Amniotic stem cell (primary cell): ENCODE measurements at places on chromosomes 12 and 14.
A peak's percentile ranks its signal among the peaks of the same experiment; 100 is the strongest.

- DNase-seq, result no peak
Observed at GRCh38 chr14:94517248-94517640, 8.0 kb upstream of the SERPINA12 start.

DNA sequence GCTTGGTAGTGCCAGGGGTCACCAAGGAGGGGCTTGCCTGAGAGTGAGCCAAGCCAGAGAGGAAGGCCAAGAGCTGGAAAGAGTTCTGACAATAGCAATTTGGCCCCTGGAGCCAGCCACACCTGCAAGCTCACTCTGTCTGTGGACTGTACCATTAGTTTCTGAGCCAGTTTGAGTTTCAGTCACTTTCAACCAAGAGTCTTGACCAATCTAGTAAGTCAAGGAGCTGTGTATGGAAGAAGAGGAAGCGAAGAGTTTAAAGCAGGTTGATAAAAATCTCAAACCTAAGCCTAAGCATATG is 38.5 kb downstream of the NT5DC3 start:
- DNase-seq, result no peak

GRCh38 chr14:69048456-69048855 is 69.4 kb upstream of the ACTN1 start:
- DNase-seq, result no peak

- no peak for DNase-seq
Observed at GRCh38 chr14:72366619-72367018, 434.4 kb downstream of the RGS6 start.

GRCh38 chr12:13142747-13143146 is 39.3 kb upstream of the GSG1 start:
- no peak for DNase-seq

GRCh38 chr14:69543341-69544115 is 31.1 kb downstream of the CCDC177 start:
- DNase-seq, result no peak

- DNase-seq, result no peak
Observed at GRCh38 chr12:7966563-7966962, 30.6 kb upstream of the SLC2A3 start.

DNA sequence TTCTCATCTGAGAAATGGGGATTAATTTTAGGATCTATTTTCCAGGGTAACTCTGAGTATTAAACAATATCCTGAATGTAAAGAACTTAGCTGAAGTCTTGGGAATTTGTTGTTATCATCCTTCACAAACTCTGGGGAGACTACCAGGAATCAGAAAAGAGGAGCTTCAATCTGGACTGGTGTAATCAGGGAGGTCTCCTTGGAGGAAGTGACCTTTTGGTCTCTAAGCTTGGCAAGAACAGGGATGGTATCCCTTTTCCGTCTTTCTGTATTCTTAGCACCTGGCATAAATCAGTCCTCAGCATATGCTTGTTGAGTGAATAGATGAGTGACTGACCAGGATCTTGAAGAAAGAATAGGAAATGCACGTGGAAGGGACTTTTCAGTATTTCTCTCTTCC is 9.3 kb upstream of the RPH3A start:
- no peak for DNase-seq

DNA sequence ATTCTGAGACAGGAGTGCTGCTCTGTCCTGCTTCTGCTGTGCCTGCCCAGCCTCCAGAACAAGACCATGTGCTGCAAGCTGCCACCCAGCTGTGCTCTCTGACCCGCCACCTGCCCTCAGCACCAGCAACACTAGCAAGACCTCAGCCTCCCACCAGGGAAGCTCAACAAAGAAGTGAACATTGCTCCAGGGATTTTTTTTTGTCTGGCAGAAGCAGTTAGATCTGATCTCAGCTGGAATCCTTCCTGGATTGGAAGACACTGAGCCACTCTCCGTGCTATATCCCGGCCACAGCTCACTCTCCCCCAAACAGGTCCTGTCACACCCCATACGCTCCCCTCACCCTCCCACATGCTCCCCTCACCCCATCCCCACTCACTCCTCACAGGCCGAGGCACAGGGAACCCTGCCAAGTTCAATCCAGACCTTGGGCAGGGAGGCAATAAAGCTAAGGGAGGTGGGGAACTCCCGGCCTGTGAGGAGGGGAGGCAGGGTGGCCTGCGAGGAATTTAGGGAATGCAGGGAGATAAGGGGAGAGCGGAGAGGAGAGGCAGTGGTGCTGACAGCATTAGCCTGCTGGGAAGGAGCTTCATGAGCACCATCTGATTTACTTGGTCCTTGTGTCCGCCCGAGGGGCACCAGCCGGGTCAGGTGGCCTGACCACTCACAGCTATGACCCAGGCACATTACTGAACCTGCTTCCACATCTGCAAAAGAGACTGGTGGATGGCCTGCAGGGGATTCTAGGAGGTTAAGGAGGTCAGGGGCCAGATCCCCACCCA is 29.7 kb downstream of the CCDC85C start:
- DNase-seq, result peak; percentile 39

GRCh38 chr12:32252199-32253073 is 145.8 kb downstream of the BICD1 start:
- no peak for DNase-seq

DNA sequence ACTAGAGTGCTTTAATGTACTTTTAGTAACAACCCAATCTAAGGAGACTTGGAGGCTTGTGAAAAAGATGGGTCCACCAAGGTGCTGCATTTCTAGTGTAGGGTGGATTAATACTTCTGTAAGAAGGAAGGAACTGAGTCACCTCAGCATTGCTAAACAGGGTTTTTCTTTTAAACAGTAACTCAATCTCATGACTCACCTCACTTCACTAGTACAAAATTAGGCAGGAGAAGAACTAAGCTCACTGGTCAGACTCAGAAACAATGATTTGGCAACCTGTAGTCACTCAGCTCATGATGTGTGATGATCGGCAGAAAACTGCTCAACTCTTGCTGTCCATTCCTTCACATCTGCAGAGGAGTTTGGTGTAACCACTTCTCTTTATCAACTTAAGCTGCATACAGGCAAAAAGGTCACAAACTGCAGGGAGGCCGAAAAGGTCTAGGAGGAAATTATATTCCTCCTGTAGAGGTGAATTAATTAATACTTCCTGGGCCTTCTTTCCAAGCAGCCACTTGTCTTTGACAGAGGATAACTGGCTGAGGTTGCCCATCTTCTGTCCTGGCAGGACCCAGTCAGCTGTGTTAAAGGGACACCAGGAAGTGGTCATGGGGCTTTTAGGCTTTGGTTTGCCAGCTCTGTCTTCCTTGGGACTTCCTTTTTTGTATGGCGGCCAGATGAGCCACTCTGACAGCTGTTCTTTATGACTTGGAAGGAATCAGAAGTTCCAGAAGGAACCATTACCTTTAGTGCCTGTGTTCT is 466.9 kb downstream of the FUT8 start:
- DNase-seq, result no peak

- DNase-seq, result no peak
Observed at GRCh38 chr14:104359969-104360442, 219.6 kb upstream of the C14orf180 start.

DNA sequence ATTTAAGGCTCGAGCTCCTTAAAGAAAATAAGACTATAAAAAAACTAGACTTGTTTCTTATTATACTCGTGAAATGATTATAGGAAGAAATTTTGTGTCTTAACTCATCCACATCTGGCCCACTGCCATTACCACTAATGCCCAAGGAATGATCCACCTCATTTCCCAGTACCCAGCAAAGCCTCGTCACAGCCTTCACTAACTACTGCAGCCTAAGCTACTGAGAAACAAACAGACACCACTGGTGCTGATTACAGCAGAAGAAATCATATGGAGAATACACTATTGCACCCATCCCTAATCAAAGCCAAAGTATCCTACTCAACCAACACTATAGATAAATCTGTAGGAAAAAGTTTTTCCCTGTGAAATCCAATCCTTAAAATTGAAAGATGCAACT is 205.3 kb upstream of the NAV3 start:
- peak; percentile 78 for DNase-seq

DNA sequence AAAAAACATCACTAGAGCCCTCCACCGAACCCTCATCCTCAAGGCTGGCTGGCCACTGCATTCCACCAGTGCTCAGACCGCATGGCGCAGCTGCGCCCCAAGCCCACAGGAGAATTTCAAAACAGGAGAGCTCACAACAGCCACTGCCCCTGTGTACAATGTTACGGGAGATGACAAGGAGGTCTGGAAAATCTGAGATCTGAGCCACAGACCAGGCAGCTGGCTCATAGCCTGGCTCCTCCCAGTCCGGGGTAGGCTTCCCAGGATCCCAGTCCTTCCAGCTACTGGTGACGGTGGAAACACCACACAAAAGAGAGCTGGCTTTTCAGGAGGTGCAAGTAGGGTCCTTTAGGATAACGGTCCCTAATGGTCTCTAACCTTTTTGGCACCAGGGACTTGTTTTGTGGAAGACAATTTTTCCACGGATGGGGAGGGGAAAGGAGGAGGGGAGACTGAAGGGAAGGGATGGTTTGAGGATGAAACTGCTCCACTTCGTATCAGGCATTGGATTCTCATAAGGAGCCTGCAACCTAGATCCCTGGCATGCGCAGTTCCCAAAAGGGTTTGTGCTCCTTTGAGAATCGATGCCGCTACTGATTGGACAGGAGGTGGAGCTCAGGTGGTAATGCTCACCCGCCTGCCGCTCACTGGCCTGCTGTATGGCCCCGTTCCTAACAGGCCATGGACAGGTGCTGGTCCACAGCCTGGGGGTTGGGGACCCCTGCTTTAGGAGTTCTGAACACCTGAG is 23.0 kb upstream of the NRDE2 start:
- DNase-seq, result no peak

- DNase-seq, result no peak
Observed at GRCh38 chr12:95548539-95549391, 2.5 kb downstream of the USP44 start.

- DNase-seq, result no peak
Observed at GRCh38 chr14:32720927-32721326, 217.8 kb upstream of the NPAS3 start.

GRCh38 chr14:90692826-90693225 is 123.4 kb downstream of the TTC7B start:
- DNase-seq, result no peak

GRCh38 chr14:54048311-54048710 is 91.7 kb upstream of the BMP4 start:
- DNase-seq, result no peak

DNA sequence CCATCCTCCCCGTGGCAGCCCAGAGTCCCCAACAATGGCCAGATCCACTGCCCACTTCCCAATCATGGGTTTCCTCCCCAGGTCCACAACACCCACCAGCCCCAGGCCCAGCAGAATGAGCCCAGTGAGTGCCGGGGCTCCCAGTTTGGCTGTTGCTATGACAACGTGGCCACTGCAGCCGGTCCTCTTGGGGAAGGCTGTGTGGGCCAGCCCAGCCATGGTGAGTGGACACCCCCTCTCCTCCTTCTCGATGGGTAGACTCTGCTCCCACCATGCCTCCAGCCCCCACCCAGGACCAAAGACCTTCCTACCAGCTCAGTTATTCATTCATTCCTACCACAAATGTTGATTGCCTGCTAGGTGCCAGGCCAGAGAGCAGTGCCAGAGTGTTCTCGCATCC is 23.8 kb downstream of the PAPLN start:
- DNase-seq, result no peak

DNA sequence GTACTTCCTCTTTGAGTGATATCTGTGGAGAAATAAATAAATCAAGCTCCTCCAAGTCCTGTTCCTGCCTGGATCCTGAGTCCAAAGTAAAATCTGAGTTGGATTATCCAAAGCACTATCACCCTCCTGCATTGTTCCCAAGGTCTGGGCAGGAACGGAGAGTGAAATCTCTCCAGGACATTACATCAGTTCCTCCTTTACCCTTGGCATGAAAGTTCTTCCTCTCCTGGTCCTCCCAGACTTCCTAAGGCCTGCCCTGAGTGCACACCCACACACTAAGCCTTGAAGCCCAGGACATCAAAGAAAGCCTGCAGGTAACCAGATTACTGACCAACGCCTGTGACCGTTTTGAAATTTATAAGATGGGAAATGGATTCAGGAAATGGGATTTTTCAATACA is 206.8 kb upstream of the BCL2L14 start:
- DNase-seq, result no peak

GRCh38 chr12:475286-475685 is 15.5 kb downstream of the B4GALNT3 start:
- DNase-seq, result no peak

DNA sequence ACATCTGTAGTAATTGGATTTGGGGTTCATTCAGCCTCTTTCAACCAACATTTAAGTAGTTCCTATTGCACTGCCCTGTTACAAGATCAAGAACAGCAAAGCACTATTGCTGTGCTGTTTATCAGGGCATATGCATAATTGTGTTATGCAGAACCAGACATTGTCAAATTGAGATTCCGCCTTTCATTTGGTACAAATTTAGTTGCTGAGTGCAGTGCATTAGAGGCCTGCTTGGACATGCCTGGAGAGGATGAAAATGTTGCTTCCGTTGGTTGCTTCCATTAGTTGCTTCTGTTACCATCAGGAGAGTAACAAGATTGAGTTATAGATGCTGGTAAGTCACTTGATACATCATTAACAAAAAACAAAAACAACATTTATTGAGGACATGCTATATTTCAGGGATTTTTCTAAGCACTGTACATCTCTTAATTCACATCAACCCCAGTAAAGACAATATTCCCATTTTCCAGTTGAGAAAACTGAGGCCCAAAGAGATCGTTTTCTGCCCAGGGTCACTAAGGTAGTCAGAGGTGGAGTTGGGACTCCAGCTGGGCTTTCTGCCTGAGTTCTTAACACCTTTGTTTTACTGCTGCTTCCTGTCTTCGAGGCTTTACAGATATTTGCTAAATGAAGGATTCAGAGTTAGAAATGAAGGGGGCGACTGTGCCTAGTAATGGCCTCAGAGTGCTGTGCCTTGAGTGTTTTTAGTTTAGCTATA is 79.3 kb downstream of the PPP2R5C start:
- DNase-seq, result no peak

GRCh38 chr12:11785712-11786111 is 136.2 kb downstream of the ETV6 start:
- DNase-seq, result no peak

- DNase-seq, result no peak
Observed at GRCh38 chr12:19038209-19038608, 91.3 kb upstream of the PLEKHA5 start.

DNA sequence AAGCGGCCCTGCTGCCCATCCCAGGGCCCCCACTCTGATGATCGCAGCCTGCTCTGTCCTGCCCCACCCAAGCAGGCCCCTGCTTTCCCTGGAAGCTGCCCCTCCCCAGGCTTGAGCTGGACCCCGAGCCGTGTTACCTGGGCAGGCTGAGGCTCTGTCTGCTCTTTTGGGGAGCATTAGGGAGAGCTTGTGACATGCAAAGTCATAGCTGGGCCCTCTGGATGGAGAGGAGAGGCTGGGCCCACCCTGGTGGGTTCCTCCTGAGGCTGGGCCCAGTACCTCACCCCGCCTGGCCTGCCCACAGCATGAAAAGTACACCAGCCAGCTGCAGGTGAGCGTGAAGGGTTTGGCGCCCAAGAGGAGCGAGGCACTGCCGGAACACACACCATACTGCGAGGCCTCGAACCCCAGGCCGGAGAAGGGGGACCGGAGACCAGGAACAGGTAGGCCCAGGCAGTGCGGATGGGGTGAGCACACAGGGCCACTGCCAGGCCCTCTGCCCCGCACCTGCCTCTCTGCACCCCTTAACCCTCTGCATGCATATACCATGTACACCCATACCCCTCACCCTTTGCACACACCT is 15.0 kb downstream of the CEP170B start:
- no peak for DNase-seq

- no peak for DNase-seq
Observed at GRCh38 chr12:50665609-50666008, 98.3 kb upstream of the ATF1 start.

GRCh38 chr14:26526137-26526536 is 71.7 kb downstream of the NOVA1 start:
- peak; percentile 26 for DNase-seq
